GM13977 (cell line): ENCODE measurements at places on chromosomes 5 and 9.
A peak's percentile ranks its signal among the peaks of the same experiment; 100 is the strongest.

- DNase-seq = no peak
Measured at GRCh38 chr5:174972291-174972690, 247.9 kb downstream of the MSX2 start.

DNA sequence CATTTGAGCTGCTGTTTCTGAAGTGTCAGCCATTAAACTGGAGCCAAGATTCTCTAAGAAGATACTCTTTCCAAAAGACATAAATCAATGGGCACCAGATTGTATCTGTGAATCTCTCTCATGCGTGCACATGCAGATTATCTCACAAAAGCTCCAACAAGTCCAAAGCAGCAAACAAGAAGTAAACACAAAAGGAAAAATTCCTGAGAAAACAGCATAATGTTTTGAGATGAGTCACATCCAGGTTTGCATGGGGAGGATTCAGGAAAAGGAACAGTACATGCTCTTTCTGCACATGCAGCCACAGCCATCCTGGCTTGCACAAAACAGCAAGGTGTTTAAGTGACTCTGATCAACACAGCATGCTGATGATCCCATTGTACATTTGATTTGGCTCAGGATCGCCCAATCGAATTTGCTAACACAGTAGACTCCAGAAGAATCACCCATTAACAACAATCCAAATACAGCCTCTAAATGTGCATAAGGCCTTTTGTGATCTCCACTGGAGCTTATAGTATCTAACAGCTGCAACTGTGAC, 143.1 kb downstream of the ELAVL2 start:
- DNase-seq = no peak

DNA sequence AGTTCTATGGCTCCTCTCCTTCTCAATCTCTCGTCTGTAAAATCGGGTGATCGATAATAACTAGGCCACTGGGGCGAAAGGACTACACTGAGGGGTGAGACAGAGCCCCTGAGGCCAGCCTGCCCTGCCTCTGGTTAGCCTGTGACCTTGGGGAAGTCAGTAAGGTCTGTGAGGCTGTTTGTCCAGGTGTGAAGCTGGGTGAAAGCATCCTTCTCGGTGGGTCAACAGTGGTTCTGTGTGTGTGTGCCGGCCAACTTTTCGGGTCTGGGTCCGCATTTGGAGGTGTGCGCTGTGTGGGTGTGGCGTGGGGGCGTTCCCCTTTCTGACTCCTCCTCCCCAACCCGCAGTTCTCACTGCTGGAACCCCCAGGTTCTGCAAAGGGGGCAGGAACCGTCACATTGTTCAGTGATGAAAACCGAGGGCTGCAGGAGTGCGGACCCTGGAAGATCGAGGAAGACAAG, 5.0 kb upstream of the RNF44 start:
- DNase-seq = no peak

GRCh38 chr5:95102687-95103086, 182.2 kb downstream of the MCTP1 start:
- no peak for DNase-seq

- no peak for DNase-seq
Measured at GRCh38 chr9:129126749-129127618, 15.8 kb downstream of the PTPA start.

DNA sequence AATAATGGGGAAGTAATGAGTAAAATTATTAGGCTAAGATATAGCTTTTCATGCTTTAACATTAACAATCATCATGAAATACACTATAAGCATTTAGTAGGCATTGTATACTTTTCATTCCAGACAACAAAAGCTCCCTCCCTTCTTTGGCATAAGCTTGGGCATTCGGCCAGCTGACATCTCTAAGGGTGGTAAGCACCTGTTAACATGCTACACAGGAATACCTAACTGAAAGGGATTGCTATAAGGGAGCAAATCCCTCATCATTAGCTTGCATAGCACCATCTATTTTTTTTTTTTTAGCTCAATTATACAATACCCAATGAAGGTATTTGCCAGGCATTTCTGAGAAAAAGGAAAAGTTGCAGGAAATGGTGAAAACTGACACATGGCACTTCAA, 16.6 kb downstream of the STRBP start:
- no peak for DNase-seq

DNA sequence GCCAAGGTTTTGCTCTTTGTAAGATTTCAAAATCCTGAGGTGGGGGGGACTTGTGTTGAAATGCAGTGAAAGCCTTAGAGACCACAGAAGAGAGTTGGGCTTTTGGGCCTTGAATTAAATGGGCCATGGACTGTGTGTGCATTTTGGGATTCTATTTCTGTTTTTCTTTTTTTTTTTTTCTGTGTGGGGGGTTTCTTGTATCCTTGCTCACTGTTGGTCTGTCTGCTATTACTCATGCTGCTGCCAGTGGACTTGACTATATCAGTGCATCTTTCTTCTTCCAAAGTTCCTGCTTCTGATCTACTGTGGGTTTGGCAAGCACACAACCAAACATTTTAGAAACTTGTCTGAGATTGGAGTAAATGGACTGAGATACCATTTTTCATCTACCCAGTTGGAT, 344.9 kb downstream of the ARL15 start:
- no peak for DNase-seq

DNA sequence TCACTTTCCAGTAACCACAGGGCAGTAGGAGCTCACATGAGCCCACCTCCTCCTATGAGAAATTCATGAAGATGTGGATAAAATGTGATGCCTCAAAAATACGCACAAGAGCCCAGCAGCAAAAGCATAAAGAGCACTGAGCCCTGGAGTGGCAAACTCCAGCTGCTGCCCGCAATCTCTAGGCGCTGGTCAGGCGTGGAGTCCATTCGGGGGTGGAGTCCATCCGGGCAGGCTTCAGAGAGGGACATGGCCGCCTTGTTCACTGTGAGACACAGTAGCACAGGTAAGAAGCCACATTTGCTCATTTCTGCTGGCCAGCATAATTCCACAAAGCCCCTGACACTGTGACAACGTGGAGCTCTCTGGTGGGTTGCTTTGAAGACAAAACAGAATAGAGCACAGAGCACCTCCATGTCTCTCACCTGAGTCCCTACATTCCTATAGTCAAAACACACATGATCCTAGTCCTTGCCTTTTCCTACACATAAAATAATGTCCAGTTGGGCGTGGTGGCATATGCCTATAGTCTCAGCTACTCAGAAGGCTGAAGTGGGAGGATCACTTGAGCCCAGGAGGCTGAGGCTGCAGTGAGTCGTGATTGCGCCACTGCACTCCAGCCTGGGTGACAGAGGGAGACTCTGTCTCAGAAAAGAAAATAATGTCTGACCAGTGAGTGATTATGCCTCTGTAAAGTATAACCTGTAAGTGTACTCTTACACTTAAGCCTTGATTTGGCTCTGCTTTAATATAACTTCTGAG, 365.2 kb downstream of the GADD45G start:
- no peak for DNase-seq

DNA sequence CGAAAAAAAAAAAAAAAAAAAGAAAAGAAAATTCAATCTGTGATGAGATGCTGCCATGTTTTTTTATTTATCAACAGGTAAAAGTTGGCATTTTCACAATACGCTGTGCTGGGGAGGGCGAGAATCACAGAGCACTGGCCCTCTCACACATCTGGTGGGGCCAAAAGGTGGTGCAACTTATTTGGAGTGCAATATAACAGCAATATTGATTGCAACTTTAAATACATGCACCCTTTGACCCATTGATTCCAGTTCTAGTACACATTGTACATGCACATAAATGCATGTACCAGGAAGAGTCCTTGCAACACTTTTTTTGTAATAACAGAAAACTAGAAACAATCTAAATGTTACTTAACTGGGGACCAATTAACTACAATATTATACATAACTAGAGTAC, 159.1 kb downstream of the DAB2IP start:
- DNase-seq = no peak

DNA sequence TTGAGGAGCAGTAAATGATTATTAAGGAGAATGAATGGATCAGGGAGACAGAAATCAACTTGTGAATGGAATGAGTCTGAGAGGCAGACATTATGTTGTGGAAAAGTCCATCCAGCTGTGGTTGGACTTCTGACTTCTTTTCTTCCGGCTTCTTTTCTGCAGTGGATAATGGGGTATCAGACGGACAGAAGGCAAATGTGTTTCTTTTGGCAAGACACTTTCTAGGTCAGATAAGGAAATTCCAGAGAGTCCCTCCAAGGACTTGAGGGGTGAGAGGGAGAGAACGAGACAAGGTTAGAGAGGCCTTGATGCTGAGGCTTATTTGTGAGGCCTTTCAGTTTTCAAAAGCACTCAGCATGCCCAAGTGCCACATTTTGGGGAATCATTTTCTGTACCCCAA, 17.1 kb upstream of the GRHPR start:
- no peak for DNase-seq

GRCh38 chr5:5266297-5266696, 126.2 kb downstream of the ADAMTS16 start:
- no peak for DNase-seq

- no peak for DNase-seq
Measured at GRCh38 chr5:100273846-100274580, 261.2 kb upstream of the FAM174A start.

DNA sequence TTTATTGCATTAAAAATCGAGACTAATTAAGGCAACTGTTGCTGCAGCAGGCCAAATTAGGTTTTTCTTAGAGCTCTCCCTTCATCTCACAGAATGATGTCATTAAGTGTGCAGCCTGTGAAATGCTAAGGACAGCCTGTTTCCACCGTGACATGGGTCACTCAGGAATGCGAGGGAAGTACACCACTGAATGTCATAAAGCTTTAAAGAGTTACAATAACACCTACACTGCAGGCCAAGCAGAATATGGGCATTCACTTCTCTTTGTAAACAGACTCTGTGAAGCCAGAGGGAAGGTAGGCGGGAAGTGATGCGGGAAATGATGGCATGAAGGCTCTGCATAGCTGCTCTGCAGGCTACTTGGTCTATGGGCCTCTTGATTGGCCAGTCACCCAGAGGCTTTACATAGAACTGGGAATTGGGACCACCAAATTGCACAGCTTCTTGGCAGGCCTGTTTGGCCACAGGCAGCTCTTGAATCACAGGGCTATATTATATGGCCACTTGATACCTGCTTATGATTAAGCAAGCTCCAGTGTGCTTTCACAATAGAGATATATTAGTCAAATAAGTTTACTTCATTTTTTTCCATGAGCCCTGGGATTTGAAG, 28.4 kb upstream of the AOPEP start:
- DNase-seq = no peak

DNA sequence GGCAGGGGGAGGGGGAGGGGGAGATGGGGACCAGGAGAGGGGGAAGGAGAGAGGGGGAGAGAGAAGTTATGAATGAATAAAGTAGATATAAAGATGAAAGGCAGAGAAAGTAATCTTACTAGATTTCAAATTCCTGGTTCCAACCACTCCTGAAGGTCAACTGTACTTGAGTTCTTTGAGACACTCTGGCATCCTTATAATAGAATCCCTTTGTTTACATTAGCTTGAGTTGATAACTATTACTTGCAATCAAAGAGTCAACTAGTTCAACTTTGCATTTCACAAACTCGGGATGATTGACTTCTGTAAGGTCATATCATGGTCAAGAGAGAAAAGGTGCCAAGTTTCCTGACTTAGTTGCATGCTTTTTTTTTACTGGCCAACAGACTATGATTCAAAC, 42.2 kb downstream of the BAAT start:
- DNase-seq = no peak

DNA sequence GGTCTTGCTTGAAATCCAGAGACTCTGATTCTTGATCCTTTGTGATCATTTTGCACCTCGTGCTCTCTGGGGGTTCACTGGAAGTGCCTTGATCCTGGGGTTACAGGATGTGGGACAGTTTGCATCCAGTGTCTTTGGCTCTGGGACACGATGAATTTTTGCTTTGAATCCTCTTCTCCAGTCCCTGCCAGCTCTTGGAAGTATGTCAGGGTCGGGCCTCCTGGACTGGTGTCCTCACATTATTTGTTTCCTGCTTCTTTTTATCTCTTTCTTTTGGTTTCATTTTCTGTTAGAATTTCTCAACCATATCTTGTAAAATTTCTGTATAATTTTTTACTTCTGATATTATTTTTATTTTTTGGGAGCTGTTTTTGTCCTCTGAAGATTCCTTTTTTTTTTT, 34.2 kb downstream of the SECISBP2 start:
- DNase-seq = no peak

DNA sequence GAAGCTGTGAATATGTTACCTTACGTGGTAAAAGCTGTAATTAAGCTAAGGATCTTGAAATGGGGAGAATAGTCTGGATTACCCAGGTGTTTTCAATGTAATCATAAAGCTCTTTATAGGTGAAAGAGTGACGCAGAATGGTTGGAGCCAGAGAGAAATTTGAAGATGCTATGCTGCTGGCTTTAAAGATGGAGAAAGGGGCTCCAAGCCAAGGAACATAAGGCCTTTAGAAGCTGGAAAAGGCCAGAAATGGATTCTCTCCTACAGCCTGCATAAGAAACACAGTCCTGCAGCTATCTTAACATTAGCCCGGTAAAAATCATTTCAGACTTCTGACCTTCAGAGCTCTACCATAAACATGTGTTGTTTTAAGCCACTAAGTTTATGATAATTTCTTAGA, 243.3 kb upstream of the VLDLR start:
- DNase-seq = no peak

DNA sequence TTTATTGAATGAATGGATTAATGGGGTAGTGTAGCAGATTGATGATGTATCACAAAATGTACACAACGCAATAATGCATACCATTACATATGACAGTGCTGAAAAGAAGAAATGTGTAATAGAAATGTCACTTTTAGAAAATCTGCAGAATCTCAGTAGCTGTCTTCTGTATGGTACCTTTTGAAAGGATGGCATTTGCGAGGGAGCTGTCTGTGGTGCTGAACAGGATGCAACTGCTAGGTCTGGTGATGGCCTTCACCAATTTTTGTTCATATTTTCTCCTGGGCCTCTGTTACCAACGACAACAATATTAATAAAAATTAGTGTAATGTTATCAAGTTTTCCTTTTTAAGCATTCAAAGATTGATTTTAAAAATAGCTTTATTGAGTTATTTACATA, 36.2 kb upstream of the OTULIN start:
- peak; percentile 36 for DNase-seq

DNA sequence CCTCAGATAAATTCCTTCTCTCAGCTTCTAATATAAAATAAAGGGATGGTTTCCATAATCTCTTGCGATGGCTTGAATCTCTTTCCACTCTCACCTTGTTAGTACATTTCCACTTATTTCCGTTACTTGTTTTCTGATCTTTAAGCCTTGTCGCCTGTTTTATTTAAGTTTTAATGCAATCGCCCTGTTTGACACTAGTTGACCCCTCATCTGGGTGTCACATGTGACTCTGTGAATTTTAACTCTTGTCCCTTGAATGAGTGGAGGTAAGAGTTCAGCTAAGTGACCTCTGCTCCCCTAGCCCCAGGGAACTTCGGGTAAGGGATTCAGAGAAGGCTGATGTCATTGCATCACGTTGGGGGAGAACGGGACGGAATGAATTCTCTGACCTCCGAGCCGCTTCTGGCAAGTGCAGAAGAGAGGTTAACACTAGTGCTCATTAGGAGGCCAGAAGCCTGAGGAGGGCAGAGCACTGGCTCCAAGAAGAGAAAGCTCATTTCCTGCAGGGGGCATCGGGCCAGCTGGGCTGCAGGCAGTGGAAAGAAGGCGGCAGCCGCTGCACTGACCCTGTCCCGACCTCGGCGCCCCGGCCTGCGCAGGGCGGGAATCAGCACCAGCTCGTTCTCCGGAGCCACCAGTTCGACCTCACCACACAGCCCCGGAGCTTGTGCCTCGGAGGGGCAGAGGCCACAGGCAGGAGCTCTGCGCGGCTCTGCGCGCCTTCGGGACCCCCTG, 569 bp downstream of the HINT2 start:
- peak; percentile 49 for DNase-seq

GRCh38 chr9:116181853-116182610, 28.4 kb downstream of the PAPPA start:
- no peak for DNase-seq

- DNase-seq = no peak
Measured at GRCh38 chr5:151093476-151093889, 12.6 kb upstream of the TNIP1 start.

GRCh38 chr5:124724357-124725039, 21.9 kb downstream of the ZNF608 start:
- peak; percentile 36 for DNase-seq
